Naive thymus-derived CD8-positive, alpha-beta T cell (primary cell): ENCODE measurements at places on chromosomes 3 and 15. TPM values are rescaled to one million over a fixed set of nuclear protein-coding genes. Genes with fewer than 3 reads are reported as not detected.

GRCh38 chr15:39774688-39775267 is 7.9 kb downstream of the FSIP1 start:
- peak; percentile 36 for DNase-seq

GRCh38 chr15:67945951-67946700 is 106.3 kb upstream of the RNU6-1 start:
- DNase-seq: no peak

DNA sequence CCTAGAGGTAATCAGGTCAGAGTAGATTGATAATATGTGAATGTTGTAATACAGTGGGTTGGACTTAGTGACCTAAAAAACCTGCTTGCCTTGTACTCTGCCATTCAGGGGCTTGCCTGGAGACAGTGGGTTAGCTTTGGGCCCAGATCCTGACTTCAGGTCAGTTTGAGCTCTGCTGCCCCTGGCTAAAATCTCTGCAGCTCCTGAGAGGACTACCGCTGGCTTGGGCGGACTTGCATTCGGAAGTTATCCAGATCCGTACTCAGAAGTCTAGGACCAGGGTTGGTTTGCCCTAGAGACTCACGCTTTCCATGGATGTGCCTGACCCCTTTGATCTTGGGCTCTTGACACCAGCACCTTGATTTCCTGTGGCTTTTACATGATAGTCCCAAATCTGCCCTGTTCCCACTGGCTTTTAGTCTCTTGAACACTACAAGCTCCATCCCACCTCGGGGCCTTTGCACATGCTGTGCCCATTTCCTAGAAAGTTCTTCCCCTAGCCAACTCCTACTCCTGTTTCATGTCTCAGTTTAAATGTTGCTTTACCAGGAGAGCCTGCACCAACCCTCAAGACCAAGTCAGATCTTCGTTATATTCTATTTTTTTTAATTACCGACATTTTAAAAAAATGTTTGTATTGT is 5.9 kb downstream of the ACSBG1 start:
- no peak for DNase-seq

DNA sequence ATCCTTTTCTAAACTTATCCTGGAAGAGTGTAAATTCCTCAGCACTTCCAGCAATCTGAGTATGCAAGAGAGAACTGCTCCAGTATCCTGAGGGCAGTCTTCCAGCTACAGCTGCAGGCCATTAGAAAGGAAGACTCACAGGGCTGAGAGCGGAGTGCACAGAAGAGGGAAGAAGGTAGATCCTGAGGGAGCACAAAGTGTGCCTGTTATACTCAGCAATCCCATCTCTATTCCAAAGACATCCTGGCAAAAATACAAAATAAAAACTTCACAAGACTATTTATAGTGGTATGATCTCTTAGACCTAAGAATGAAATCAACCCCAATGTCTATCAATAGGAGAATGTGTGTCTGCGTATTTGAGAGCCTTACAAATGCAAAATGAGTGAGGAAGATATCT is 292.0 kb downstream of the ZIC1 start:
- DNase-seq: no peak

DNA sequence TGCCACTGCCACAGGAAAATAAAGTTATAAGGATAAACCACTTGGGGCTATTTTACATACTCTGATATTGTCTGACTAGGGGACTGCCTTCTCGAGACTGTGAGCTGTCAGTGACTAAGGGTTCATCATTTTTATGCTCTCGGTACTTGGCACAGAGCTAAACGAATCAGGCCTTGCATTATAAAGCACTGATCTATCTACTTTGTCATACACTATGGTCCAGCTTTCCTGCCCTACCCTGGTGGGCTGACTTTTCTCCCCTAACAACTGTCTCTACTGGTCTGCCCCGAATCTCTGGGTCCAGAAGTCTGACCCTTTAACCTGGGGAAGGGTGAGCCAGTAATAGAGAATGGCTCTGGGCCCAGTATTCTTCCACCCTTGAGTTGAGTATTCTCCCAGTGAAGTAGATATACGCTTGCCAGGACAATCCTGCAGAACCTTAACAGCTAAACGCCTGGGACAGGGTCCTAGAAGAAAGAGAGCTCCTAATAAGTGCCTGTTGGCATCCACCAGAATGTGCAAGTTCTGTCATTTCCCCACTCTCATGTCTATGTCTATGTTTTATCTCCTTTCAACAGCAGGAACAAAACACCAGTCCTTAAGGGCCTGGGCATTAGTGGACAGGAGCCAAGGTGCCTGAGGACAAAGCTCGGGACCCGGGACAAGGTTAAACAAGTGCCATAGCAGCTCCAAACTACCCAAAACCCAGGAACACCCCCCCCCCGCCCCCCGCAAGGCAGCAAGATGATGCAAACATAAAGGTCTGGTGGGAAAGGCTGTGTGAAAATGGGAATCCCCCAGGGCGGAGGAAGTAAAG is 1.2 kb downstream of the LARP6 start:
- no peak for DNase-seq

GRCh38 chr15:42104095-42104891 is 9.9 kb upstream of the PLA2G4D start:
- DNase-seq: no peak

GRCh38 chr3:141331377-141332318 is 36.7 kb upstream of the ZBTB38 start:
- DNase-seq: no peak

- no peak for DNase-seq
Observed at GRCh38 chr3:183745300-183746098, 47.9 kb downstream of the YEATS2 start.

DNA sequence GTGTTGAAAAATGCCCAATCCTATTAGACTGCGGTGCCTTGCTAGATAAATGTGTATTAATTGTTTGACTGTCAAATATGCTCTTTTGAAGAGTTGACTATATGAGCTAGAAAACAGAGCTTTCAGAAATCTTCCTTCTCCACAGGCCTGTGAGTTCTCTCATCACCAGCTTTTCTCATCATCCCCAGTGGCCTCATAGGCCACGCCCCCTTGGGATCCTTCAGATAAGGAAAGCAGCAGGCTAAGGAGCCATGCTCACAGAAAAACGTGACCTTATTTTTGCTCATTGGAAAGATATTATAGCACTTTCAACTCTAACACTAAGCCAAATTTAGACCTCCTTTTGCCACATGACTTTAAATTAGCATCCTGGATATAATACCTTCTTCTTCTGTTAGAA is 514.4 kb upstream of the ARRDC4 start:
- DNase-seq: no peak

DNA sequence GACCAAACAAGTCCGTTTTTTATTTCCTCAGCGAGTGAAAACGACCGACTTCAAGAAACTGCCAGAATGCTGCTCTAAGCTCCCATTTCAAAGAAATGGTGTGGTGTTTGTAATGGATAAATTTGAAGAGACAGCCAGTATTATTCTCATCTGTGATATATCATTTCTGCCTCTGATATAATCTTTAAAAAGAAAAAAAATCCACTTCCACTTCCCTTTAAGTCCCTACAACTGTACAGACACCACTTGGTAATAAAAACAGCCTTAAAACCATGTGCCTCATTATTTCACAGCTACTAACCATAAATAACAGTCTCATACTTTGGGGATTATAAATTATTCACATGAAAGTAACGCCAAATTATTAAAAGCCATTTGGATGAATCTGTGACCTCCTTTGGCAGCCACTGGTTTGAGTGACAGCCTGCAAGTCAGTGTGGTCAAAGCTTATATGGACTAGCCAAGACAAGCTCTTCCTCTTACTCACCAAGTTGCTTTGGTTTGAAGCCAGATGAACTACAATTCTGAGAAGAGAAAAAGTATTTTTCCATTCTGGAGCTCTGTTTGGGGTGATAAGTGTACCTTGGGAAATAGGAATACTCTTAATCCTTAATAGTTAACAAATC is 168.0 kb downstream of the SHOX2 start:
- DNase-seq: no peak

GRCh38 chr15:51366920-51367319 is 25.5 kb downstream of the GLDN start:
- DNase-seq: no peak

Gene NPTN
- 36.6 TPM for polyA plus RNA-seq
